Colonic mucosa (tissue), 4 donors: ENCODE measurements at places on chromosomes 5 and 9. TPM values are rescaled to one million over a fixed set of nuclear protein-coding genes. Genes with fewer than 3 reads are reported as not detected.

DNA sequence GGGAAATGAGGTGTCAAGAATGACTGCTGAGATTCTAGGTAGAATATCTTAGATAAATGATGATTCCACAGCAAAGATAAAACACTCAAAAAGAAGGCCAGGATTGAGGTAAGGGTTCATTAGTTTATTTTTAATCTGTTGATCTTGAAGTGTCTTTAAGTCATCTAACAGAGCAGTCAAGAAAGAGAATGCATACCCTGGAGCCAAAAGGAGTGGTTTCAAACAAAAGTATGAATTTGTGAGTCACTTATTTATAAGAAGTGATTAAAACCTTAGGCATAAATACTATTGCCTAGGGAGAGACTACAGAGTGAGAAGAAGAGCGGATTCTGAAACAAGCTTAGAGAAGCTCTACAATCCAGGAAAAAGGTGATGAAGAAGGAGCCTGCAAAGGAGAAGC lies 541.0 kb downstream of the DTWD2 start:
- no peaks in the 10 kb centered on the region for H3K27me3 ChIP-seq
- H3K4me3 ChIP-seq: no peak overlapping the region
- DNase-seq: no peak
- no peaks in the 10 kb centered on the region for H3K36me3 ChIP-seq
- H3K4me1 ChIP-seq: no peaks in the 10 kb centered on the region

DNA sequence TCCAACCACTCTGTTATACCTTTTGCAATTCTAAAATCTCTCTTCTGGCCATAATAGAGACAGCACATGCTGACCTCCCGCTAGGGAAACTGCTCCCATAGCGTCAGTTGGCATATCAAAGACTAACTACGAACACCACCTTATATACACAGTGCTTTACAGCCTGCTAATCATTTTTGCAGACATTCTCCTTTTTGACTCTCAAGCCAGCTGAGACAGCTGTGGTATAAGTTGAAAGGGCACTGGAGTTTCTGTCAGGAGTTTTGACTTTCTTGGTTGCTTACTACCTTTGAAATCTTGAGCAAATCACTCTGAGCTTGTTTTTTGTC lies 160.2 kb upstream of the TBCA start:
- H3K27me3 ChIP-seq: no peaks in the 10 kb centered on the region
- H3K4me3 ChIP-seq: no peak overlapping the region
- no peaks in the 10 kb centered on the region for H3K36me3 ChIP-seq
- no peaks in the 10 kb centered on the region for H3K4me1 ChIP-seq

DNA sequence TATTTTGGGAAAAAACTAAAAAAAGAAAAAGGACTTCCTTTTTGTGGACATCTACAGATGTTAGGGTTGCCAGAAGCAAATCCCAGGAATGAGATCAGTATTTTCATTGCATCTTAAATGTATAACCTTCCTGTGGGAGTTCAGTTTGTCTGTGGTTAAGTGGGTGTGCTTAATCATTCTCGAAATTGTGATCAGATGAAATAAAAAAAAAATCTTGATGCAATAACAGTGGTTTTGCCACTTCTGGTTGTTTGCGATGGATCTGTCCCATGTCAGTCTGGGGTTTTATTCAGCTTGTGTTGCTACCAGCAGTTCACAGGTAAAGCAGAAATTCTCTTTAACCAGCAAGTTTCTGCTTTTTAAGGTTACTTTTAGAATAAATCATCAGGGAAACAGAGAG lies 179.0 kb downstream of the MAN2A1 start:
- H3K36me3 ChIP-seq: no peaks in the 10 kb centered on the region
- no peak overlapping the region for H3K27ac ChIP-seq
- H3K27me3 ChIP-seq: no peaks in the 10 kb centered on the region
- no peak overlapping the region for H3K4me3 ChIP-seq
- no peak for DNase-seq
- no peaks in the 10 kb centered on the region for H3K4me1 ChIP-seq

DNA sequence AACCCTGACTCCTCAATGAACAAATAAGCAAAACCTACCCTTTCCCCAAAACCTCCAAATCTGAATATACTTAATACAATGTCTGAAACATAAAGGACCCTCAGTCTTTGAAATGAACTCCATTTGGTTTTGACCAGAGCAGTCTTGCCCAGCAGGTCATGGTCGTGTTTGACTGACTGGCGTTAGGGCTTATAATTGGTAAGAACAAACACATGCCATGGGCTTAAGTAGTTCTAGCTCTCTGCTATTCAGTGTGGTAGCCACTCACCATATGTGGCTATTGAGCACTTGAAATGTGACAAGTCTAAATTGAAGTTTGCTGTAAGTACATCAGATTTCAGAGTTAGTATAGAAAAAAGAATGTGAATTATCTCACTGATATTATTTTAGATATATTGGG lies 42.1 kb downstream of the LRRTM2 start:
- H3K27ac ChIP-seq: no peak overlapping the region
- DNase-seq: no peak
- no peaks in the 10 kb centered on the region for H3K27me3 ChIP-seq
- no peaks in the 10 kb centered on the region for H3K36me3 ChIP-seq
- H3K4me1 ChIP-seq: no peaks in the 10 kb centered on the region
- no peak overlapping the region for H3K4me3 ChIP-seq

Gene PCDHGA12
- 1.5 TPM for total RNA-seq

DNA sequence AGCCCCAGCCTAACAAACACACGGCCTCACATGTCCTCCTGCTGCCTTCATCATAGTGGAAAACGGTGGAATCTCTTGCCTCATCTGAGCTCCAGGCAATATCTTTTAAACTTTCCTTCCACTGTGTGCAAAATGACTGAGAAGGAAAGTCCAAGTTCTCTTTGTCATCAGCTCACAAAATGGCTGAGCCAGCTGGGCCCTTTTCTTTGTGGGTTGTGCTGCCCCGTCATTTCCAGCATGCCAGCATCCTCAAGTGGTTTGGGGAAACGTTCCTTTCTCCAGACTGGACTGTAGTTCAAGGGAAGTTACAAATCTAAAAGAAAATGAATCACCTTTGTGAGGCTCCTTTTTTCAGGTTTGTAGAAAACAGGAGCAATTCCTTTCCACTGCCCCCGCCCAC lies 171.1 kb upstream of the FSTL4 start:
- no peaks in the 10 kb centered on the region for H3K27me3 ChIP-seq
- no peak overlapping the region for H3K4me3 ChIP-seq
- DNase-seq: no peak
- H3K36me3 ChIP-seq: no peaks in the 10 kb centered on the region

Gene CEP72
- 3.8 TPM for total RNA-seq

DNA sequence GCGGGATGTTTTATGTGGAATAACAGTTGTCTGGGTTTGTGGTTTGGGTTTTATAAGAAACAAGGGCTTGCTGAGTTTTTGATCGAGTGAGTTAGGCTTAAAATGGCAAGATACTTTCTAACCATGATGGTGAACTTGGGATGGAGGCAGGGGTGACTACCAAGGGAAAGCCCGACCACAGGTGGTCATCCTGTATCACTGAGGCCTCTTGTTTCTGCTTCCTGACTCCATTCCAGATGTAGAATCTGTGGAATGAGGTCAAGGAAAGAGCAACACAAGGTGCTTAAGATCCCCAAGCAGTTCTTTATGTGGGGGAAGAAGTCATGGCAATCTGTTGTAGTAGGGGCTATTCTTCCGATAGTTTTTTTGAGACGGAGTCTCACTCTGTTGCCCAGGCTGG lies 122.3 kb downstream of the GOLPH3 start:
- H3K27me3 ChIP-seq: no peaks in the 10 kb centered on the region
- H3K36me3 ChIP-seq: no peaks in the 10 kb centered on the region
- H3K27ac ChIP-seq: no peak overlapping the region
- no peak overlapping the region for H3K4me3 ChIP-seq
- no peak for DNase-seq

DNA sequence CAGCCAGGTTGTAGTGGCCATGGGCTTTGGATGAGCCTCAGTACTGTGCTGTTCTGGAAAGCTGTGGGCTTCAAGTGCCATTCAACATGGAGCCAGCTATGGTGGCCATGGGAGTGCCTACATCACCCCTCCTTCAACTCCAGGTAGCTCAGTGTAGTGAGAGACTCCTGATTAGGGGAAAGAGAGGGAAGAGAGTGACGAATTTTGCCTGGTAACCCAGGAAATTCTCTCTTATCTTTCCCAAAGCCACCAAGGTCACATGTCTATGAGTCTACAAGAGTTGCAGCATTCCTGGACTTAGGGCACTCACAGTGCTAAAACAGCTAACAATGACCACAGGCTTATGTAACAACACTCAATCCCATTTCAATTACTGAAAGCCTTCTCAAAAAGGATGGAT lies 81.7 kb upstream of the SPTLC1 start:
- no peak for DNase-seq
- no peaks in the 10 kb centered on the region for H3K4me1 ChIP-seq

- DNase-seq: no peak
- no peak overlapping the region for H3K27ac ChIP-seq
- H3K27me3 ChIP-seq: no peaks in the 10 kb centered on the region
- H3K4me3 ChIP-seq: no peak overlapping the region
These were observed 107.9 kb downstream of the INVS start for GRCh38 chr9:100206899-100207298.

Gene SAXO1
- total RNA-seq: not detected

GRCh38 chr5:169100735-169101075 lies 200.2 kb downstream of the SLIT3 start:
- no peak overlapping the region for H3K4me3 ChIP-seq
- H3K27me3 ChIP-seq: no peaks in the 10 kb centered on the region
- H3K4me1 ChIP-seq: no peaks in the 10 kb centered on the region
- no peaks in the 10 kb centered on the region for H3K36me3 ChIP-seq

DNA sequence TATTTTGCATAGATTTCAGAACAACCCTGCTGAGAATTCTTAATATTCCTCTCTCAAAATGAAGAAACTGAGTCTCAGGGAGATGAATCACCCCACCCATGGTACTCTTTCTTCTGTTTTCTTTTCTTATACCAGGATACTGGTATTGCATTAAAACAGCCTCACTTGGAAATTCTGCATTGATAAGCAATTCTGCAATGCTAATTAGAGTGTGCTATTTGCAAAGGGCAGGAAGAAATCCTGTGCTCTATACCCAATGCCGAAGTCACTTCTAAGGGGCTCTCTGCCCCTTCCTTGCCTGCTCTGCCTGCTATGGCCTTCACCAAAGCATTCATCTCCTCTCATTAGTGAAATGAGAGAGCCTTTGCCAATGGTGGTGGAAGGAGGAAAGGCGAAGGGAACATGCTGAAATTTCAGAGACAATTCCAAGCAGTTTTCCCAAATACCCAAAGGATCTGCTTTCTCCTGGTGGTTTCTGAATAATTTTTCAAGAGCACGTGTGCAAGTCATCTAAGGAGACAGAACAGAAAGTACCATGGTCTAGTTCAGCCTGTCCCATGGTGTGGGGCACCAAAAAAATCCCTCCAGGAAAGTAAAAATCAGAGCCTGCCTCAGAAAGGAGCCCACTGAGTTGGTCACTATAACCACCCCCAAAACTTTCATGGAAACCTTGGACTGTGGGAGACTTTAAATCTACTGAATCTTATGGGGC lies 156.5 kb downstream of the PAPPA start:
- no peaks in the 10 kb centered on the region for H3K4me1 ChIP-seq
- H3K36me3 ChIP-seq: no peaks in the 10 kb centered on the region
- no peak overlapping the region for H3K4me3 ChIP-seq
- no peaks in the 10 kb centered on the region for H3K27me3 ChIP-seq
- no peak overlapping the region for H3K27ac ChIP-seq
- DNase-seq: no peak

GRCh38 chr5:11301171-11301570 lies 540.1 kb upstream of the DAP start:
- no peak overlapping the region for H3K27ac ChIP-seq
- DNase-seq: no peak
- H3K4me3 ChIP-seq: no peak overlapping the region
- H3K27me3 ChIP-seq: no peaks in the 10 kb centered on the region

DNA sequence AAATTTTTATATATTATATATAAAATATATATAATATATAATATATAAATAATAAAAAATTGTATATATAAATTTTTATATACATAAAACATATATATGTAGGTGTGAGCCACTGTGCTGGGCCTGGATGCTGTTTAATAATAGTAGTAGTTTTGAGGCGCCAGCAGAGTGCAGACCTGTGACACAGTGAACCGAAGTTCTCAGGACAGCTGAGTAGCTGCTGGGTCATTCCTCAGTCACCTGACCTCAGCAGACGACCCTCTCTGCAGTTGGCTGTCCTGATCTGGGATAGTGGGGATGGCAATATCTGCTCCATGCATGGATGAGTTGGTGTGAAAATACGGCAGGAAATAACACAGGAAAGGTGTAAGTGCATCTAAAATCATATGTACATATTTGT lies 3.3 kb upstream of the SNX18 start:
- no peaks in the 10 kb centered on the region for H3K27me3 ChIP-seq
- no peaks in the 10 kb centered on the region for H3K4me1 ChIP-seq
- no peak overlapping the region for H3K27ac ChIP-seq
- DNase-seq: no peak
- H3K36me3 ChIP-seq: no peaks in the 10 kb centered on the region

Gene GFI1B
- 1.3 TPM for total RNA-seq

- H3K4me1 ChIP-seq: no peaks in the 10 kb centered on the region
- no peak for DNase-seq
- no peaks in the 10 kb centered on the region for H3K36me3 ChIP-seq
- no peak overlapping the region for H3K4me3 ChIP-seq
- no peak overlapping the region for H3K27ac ChIP-seq
- no peaks in the 10 kb centered on the region for H3K27me3 ChIP-seq
These were observed 23.9 kb upstream of the CTSL start for GRCh38 chr9:87701931-87702421.

GRCh38 chr5:3329427-3329826 lies 266.2 kb upstream of the IRX1 start:
- H3K27me3 ChIP-seq: no peaks in the 10 kb centered on the region
- no peak for DNase-seq
- no peaks in the 10 kb centered on the region for H3K4me1 ChIP-seq
- H3K27ac ChIP-seq: no peak overlapping the region
- no peak overlapping the region for H3K4me3 ChIP-seq

- H3K27me3 ChIP-seq: no peaks in the 10 kb centered on the region
- no peaks in the 10 kb centered on the region for H3K4me1 ChIP-seq
- no peak overlapping the region for H3K27ac ChIP-seq
- H3K4me3 ChIP-seq: no peak overlapping the region
- H3K36me3 ChIP-seq: no peaks in the 10 kb centered on the region
These were observed 102.4 kb downstream of the CDK5RAP2 start for GRCh38 chr9:120477534-120478001.

DNA sequence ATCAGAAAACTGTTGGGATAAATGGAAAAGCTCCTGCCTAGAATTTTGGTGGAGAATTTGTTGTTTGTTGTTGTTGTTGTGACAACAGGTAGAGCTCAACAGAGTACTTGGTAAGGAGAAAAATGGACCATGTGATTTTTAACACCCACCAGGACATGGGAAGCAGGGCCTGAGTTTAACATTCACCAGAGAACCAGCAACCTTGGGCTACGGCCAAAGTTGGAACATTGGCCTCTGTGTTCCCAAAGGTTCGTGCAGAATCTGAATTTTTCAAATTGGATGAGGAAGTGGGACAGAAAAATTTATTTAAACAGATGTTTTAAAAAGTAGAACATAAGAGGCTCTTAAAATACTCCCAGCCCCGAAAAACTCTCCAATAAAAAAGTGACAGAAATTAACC lies 127.0 kb downstream of the GNA14 start:
- no peak overlapping the region for H3K27ac ChIP-seq
- H3K4me1 ChIP-seq: no peaks in the 10 kb centered on the region
- H3K36me3 ChIP-seq: no peaks in the 10 kb centered on the region
- no peaks in the 10 kb centered on the region for H3K27me3 ChIP-seq
- no peak overlapping the region for H3K4me3 ChIP-seq
- DNase-seq: no peak

- no peak for DNase-seq
- no peaks in the 10 kb centered on the region for H3K27me3 ChIP-seq
- no peak overlapping the region for H3K4me3 ChIP-seq
- no peaks in the 10 kb centered on the region for H3K4me1 ChIP-seq
These were observed 6.9 kb downstream of the OBP2B start for GRCh38 chr9:133202145-133202513.

Gene PAEP
- not detected for total RNA-seq
